ENCODE measurements at places on chromosomes 2 and 18. TPM values are rescaled to one million over a fixed set of nuclear protein-coding genes. Genes with fewer than 3 reads are reported as not detected.

DNA sequence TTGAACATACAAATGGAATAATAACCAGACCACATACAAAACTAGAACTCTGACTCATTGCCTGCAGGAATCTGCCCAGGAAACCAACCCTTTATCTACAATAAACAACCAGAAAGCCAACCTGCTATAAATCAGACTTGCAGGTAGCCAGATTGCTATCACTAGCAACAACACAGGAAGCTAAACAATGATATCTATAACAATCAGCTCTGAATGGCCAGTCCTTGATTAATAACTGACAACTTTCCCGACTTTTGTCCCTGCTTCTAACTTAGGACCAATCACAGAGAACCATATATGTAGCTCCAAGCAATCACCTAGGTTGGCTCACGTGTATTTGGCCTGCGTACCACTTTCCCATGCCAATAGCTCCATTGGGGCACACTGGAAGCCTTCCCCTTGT, 470.8 kb downstream of the RIT2 start:
- no peak overlapping the region for H3K27ac ChIP-seq
- DNase-seq = no peak
- H3K27me3 ChIP-seq = no peaks in the 10 kb centered on the region
- no peaks in the 10 kb centered on the region for H3K36me3 ChIP-seq
- H3K4me1 ChIP-seq = no peaks in the 10 kb centered on the region

DNA sequence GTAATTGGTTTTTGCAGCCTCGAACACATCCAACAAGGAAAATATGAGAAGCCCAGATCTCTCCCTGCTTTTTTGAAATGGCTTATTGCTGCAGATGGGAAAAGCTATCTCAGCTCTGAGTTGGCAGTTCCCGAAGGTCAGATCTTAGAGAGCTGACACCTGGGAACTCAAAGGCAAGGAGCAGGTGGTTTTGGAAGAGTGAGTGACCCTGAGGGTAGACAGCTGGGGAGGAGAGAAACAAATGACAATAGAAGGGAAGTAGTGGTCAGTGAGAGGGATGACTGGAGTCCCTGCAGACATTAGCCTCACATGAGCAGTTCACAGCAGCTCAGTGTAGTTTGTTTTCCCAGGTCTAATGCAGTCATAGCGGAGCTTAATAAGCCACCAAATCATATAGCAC, 317.9 kb downstream of the STK39 start:
- no peak for DNase-seq
- H3K4me1 ChIP-seq = no peaks in the 10 kb centered on the region
- H3K27ac ChIP-seq = no peak overlapping the region
- no peak overlapping the region for H3K4me3 ChIP-seq
- no peaks in the 10 kb centered on the region for H3K36me3 ChIP-seq
- no peaks in the 10 kb centered on the region for H3K27me3 ChIP-seq

GRCh38 chr2:110140401-110140800, 24.8 kb upstream of the MALL start:
- DNase-seq = no peak
- no peak overlapping the region for H3K27ac ChIP-seq
- H3K4me3 ChIP-seq = no peak overlapping the region

- DNase-seq = no peak
- no peaks in the 10 kb centered on the region for H3K36me3 ChIP-seq
- no peaks in the 10 kb centered on the region for H3K4me1 ChIP-seq
- peaks cover 9% of the 10 kb centered on the region for H3K27me3 ChIP-seq
- no peak within 1 kb of the TSS for H3K27ac ChIP-seq
These were observed at the start of gene LRATD1 for GRCh38 chr2:14632133-14632936. LRATD1 (plus strand) TSS chr2:14632717; CDS start chr2:14633980, 1,263 bp downstream.

- DNase-seq = no peak
- no peaks in the 10 kb centered on the region for H3K4me1 ChIP-seq
- H3K27me3 ChIP-seq = peaks cover 18% of the 10 kb centered on the region
These were observed 3.6 kb upstream of the GBX2 start for GRCh38 chr2:236171680-236172254.

GRCh38 chr18:60202708-60203107, 169.9 kb downstream of the MC4R start:
- no peak overlapping the region for H3K4me3 ChIP-seq
- DNase-seq = no peak
- no peaks in the 10 kb centered on the region for H3K4me1 ChIP-seq
- no peak overlapping the region for H3K27ac ChIP-seq
- H3K36me3 ChIP-seq = no peaks in the 10 kb centered on the region
- H3K27me3 ChIP-seq = peaks cover 5% of the 10 kb centered on the region

DNA sequence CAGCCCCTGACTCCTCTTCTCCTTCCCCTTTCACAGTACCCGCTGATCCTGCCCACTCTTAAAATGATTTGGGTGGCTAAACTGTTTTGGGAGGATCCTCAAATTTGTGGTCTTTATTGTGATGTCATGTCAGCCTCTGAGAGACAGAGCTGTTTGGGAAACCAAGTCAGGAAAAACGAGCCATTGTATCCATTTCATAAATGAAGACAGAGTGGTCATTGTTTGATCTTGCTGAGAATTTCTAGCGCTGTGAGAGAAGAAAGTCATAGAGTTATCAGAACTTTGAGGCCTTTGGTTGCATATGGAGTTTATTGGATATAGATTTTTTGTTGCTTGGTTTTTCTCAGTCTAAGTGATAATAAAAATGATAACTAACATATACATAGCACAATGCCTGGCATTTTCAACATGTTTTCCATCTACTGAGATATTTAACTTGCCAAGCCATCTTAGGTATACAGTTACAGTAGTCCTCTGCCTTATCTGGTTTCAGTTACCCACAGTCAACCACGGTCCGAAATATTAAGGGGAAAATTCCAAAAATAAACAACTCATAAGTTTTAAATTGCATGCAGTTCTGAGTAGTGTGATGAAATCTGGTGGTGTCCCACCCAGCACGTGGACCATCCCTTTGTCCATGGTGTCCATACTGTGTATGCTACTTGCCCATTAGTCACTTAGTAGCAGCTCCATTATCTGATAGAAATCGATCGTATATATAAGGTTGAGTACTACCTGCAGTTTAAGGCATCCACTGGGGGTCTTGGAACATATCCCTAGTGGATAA, 105.0 kb upstream of the RASGRP3 start:
- H3K4me1 ChIP-seq = no peaks in the 10 kb centered on the region
- no peaks in the 10 kb centered on the region for H3K27me3 ChIP-seq
- H3K27ac ChIP-seq = no peak overlapping the region
- no peak for DNase-seq

GRCh38 chr2:126777620-126777978, 121.1 kb upstream of the TEX51 start:
- H3K27me3 ChIP-seq = no peaks in the 10 kb centered on the region
- H3K27ac ChIP-seq = no peak overlapping the region
- H3K4me1 ChIP-seq = peaks cover 5% of the 10 kb centered on the region
- no peaks in the 10 kb centered on the region for H3K36me3 ChIP-seq

- no peak overlapping the region for H3K27ac ChIP-seq
- no peaks in the 10 kb centered on the region for H3K4me1 ChIP-seq
- H3K4me3 ChIP-seq = no peak overlapping the region
- DNase-seq = no peak
- H3K36me3 ChIP-seq = no peaks in the 10 kb centered on the region
These were observed 33.7 kb downstream of the STARD6 start for GRCh38 chr18:54323970-54324369.

GRCh38 chr2:54808661-54809060, 85.2 kb downstream of the EML6 start:
- H3K4me3 ChIP-seq = no peak overlapping the region
- H3K36me3 ChIP-seq = no peaks in the 10 kb centered on the region
- peaks cover 13% of the 10 kb centered on the region for H3K27me3 ChIP-seq
- H3K4me1 ChIP-seq = no peaks in the 10 kb centered on the region
- no peak overlapping the region for H3K27ac ChIP-seq

DNA sequence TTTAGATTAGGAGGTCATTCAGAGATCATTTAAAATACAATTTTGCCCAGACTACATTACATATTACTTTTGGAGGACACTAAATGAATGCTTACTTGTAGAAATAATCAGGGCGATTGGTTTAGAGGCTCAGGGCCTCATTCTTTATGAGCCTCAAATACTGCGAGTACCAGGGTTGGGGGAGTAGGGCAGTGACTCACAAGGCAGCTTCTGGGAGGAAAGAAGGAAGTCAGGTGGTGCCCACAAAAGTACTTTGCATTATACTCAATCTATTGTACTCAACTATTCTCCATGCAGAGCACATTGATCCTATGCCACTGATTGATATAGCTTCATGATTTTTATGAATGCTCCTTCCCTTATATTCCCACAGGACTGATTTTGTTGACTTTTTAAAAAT, 166.9 kb downstream of the SOCS6 start:
- no peak for DNase-seq
- no peaks in the 10 kb centered on the region for H3K27me3 ChIP-seq
- no peak overlapping the region for H3K4me3 ChIP-seq
- H3K4me1 ChIP-seq = no peaks in the 10 kb centered on the region

- peak overlapping the region; percentile 88 for H3K4me3 ChIP-seq
- peak; percentile 11 for DNase-seq
- peaks cover 2% of the 10 kb centered on the region for H3K36me3 ChIP-seq
- no peaks in the 10 kb centered on the region for H3K27me3 ChIP-seq
- peaks cover 33% of the 10 kb centered on the region for H3K4me1 ChIP-seq
- H3K27ac ChIP-seq = peak overlapping the region; percentile 98
These were observed 585 bp upstream of the MOB1A start for GRCh38 chr2:74179063-74179865.

- no peak overlapping the region for H3K27ac ChIP-seq
- H3K4me3 ChIP-seq = no peak overlapping the region
- H3K4me1 ChIP-seq = no peaks in the 10 kb centered on the region
- no peaks in the 10 kb centered on the region for H3K27me3 ChIP-seq
- DNase-seq = no peak
These were observed 48.7 kb upstream of the NBEAL1 start for GRCh38 chr2:202965810-202966460.

- peaks cover 3% of the 10 kb centered on the region for H3K27me3 ChIP-seq
- no peak overlapping the region for H3K4me3 ChIP-seq
- no peak for DNase-seq
- no peaks in the 10 kb centered on the region for H3K36me3 ChIP-seq
These were observed 230.2 kb downstream of the ZBTB7C start for GRCh38 chr18:48179001-48179400.

DNA sequence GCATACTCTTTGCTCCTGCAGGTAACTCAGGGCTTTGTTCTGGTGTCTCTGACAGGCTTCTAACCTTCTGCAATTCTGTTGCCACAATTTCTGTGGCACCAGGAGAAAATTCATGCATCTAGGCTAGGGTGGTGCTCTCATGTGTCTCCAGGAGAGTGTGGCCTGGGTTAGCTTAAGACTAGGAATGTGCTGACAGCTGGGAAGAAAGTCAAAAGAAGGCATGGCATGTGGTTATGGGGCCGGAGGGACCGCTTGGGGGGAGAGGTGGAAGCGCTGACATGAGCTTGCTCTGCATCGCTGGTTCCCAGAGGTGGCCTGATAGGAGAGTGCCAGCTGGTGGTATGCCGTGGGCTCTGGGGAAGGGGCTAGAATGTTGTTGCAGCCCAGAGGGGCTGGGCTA, 173.3 kb upstream of the TNP1 start:
- no peak overlapping the region for H3K4me3 ChIP-seq
- H3K27ac ChIP-seq = no peak overlapping the region
- H3K27me3 ChIP-seq = no peaks in the 10 kb centered on the region
- no peaks in the 10 kb centered on the region for H3K36me3 ChIP-seq

GRCh38 chr18:38115201-38115600, 549.6 kb upstream of the CELF4 start:
- H3K4me1 ChIP-seq = no peaks in the 10 kb centered on the region
- H3K27ac ChIP-seq = no peak overlapping the region
- no peaks in the 10 kb centered on the region for H3K36me3 ChIP-seq

- H3K4me1 ChIP-seq = peaks cover 3% of the 10 kb centered on the region
- H3K27me3 ChIP-seq = no peaks in the 10 kb centered on the region
- DNase-seq = no peak
These were observed 9.5 kb downstream of the CEBPZOS start for GRCh38 chr2:37205689-37206341.

GRCh38 chr2:180523621-180524340, 456.6 kb upstream of the UBE2E3 start:
- no peak overlapping the region for H3K4me3 ChIP-seq
- H3K27ac ChIP-seq = no peak overlapping the region
- no peaks in the 10 kb centered on the region for H3K27me3 ChIP-seq
- H3K4me1 ChIP-seq = no peaks in the 10 kb centered on the region
- DNase-seq = no peak

- peaks cover 2% of the 10 kb centered on the region for H3K27me3 ChIP-seq
- no peaks in the 10 kb centered on the region for H3K36me3 ChIP-seq
- no peak overlapping the region for H3K27ac ChIP-seq
- no peaks in the 10 kb centered on the region for H3K4me1 ChIP-seq
- no peak for DNase-seq
- no peak overlapping the region for H3K4me3 ChIP-seq
These were observed 36.7 kb downstream of the KIAA2012 start for GRCh38 chr2:202109737-202110184.

DNA sequence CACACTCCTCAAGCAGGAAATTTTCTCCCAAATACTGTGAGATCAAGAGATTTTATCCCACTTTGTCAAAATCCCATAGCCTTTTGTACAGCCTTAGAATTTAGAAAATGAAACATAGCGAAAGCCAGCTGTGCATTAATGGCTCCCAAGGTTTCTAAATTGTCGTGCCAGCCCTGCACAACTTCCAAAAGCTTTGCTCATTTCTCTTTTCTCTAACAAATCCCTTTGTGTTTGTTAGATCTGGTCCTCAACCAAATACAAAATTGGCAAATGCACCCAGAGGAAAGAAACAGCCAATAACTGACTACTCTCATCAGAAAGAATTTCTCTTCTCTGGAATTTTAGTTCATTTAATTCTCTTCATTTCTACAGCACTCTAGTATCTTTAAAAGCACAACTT, 361.1 kb downstream of the INSIG2 start:
- no peaks in the 10 kb centered on the region for H3K4me1 ChIP-seq
- DNase-seq = no peak
- H3K27ac ChIP-seq = no peak overlapping the region
- H3K27me3 ChIP-seq = no peaks in the 10 kb centered on the region
- H3K4me3 ChIP-seq = no peak overlapping the region

GRCh38 chr2:221145396-221145795, 426.7 kb downstream of the EPHA4 start:
- H3K4me1 ChIP-seq = no peaks in the 10 kb centered on the region
- H3K27ac ChIP-seq = no peak overlapping the region
- H3K36me3 ChIP-seq = no peaks in the 10 kb centered on the region

DNA sequence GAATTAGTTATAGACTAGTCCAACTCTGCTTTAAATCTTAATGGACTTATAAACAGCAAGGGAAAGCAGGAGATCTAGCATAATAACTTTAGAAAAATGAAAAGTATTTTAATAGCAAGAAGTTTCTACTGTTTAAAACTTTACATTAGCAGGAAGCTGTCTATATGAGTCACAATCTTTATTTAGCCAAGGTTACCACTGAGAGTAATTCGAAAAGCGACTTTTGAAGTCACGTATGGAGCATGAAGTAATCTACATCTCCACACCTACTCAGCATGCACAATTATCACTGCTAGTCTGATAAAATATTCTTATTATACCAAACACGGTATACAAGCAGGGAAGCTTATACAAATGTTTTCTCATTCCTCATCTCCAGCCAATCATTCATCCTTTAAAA, 515.4 kb upstream of the SOX11 start:
- no peaks in the 10 kb centered on the region for H3K4me1 ChIP-seq
- H3K27ac ChIP-seq = no peak overlapping the region
- H3K4me3 ChIP-seq = no peak overlapping the region
- no peak for DNase-seq

The PROKR1 gene
- polyA plus RNA-seq = not detected

The ASAP2 gene
- not detected for polyA plus RNA-seq

The LYG2 gene
- not detected for polyA plus RNA-seq

The LRRTM1 gene
- polyA plus RNA-seq = not detected

The MATN3 gene
- not detected for polyA plus RNA-seq

The REG1B gene
- not detected for polyA plus RNA-seq

The SKA1 gene
- 0.23 TPM for polyA plus RNA-seq

The TXNL4A gene
- 212 TPM for polyA plus RNA-seq

Data from CD4-positive, CD25-positive, alpha-beta regulatory T cell (primary cell).